ENCODE measurements at places on chromosomes 2 and 18.

DNA sequence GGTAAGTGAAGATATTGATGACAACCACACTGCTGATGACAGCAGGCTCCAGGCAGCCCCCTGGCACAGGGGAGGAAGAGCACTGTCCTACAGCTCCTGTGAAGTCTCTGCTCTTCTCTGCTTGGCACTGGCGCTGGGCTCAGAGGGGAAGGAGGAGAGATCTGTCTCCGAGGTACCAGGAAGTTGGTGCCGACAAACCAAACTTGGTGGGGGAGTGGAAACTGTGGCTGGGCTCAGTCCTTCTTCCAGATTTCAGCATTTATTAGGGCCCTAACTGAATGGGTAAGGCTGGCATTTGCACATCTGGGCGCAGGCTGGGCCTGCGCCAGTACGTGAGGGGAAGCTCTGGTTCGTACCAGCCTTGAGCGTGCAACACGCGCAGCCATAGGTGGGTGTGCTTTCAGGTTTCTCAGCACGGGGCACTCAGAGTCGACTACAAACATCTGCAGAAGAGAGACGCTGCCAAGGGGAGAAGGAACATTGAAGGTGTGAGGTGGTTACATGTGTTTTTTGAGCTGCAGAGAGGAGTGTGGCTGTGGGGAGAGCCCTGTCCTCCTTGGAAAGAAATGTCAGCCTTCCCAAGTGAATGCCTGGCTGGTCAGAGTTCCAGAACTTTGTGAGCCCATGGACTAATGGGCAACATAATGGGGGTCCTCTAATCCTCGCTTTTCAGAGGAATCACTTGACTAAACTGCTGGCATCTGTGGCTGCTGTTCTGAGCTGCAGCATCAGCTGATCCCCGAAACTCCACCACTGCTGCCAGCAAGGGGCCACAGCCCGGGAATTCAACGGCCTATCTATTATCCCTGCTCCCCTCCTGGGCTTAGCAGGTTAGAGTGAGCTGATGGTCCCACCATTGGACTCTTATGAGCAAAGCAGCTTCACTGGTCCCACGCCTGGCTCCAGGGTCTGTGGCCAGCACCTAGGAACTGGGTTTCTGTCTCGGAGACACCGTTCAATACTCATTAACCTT, 55.2 kb upstream of the SEMA4C start:
- no peak for DNase-seq

GRCh38 chr2:11744631-11745394, 1.6 kb upstream of the LPIN1 start:
- peak; percentile 75 for DNase-seq

DNA sequence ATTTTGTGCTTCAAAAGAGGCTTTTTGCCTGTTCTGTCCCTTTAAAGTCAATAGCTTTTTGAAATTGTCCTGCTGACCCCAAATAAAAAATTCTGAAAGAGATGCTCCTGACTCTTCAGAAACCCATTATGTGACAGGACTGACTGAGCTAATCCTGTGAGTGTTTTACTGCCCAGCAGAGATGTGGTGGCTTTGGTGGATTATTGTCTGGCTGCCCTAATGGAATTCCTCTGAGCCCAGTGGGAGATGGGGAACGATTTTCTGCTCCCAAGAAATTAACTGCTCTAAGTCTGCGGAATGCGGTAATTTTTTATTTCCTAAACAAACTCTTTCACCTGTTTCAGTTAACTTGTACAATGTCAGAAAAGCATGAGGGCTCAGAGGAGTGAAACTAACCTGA, 258.2 kb downstream of the IKZF2 start:
- DNase-seq: no peak

- peak; percentile 91 for DNase-seq
These were observed 256.3 kb upstream of the LINC00305 start for GRCh38 chr18:64405161-64405560.

DNA sequence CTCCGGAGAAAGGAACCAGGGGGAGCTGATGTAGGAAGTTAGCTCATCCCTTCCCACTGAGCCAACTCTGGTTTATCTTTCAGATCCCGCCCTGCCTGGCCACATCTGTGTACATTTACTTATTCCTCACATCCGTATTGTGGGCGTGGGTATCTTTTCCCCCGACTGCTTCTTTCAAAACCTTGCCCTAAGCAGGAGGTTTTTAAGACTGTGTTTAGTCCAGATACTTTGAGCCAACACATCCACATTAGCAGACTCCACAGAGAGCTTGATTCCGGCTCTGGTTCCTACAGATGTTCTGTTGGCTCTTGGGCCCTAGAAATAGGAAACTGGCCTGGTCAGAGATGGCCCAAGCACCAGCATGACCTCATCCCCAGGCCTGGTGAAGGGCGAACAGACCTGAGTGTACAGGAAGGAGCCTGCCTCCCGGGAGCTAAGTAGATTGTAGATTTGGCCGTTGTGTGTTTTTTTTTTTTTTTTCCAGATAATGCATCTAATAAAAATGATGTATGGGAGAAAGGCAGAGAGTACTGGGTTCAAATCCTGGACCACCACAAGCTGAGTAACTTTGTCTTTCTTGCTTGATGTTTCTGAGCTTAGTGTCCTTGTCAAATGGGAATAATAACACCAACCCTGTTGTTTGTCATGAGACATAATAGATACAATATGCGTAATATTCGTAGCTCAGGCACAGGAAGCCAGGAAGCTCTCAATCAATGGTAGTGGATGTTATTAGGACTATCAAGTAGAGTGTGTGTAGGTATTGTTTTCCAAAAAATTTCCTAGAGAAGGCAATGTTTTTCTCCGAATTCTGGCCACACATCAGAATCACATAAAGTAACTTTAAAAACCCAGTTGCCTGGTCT, 92.3 kb downstream of the PRKCE start:
- peak; percentile 65 for DNase-seq

DNA sequence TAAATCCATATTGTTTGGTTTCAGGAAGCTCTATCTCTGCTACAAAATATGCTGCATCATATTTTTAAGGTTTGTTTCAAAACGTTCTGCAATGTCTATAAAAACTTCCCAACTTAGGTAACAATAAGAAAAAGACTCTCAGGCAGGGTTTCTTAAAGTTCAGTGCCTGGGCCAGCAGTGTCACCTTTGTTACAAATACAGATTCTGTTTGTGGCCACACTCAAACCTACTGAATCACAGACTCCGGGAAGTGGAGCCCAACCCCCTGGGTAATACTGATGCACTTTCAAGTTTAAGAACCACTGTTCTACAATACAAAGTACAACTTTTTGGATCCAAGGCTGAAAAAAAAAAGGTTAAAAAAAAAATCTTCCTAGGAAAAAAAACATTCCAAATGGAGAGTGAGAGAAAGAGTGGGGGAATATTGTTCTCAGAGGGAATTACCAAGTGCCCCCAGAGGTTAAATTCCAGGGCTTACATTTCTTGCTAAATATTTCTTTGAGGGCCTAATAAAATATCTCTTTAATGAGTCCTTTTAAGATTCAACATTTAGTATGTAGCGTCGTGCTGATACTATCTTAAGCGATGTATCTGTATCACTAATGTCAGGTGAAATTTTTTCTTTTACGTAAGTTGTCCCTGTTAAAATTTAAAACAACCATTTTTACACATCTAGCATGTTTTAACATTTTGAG, 476.7 kb downstream of the TXNL1 start:
- no peak for DNase-seq

- no peak for DNase-seq
These were observed 1024.1 kb downstream of the TMEM182 start for GRCh38 chr2:103785956-103786355.

- no peak for DNase-seq
These were observed 194.2 kb upstream of the MEX3C start for GRCh38 chr18:51391731-51392130.

GRCh38 chr18:63892566-63892965, 5.1 kb downstream of the SERPINB2 start:
- DNase-seq: no peak

DNA sequence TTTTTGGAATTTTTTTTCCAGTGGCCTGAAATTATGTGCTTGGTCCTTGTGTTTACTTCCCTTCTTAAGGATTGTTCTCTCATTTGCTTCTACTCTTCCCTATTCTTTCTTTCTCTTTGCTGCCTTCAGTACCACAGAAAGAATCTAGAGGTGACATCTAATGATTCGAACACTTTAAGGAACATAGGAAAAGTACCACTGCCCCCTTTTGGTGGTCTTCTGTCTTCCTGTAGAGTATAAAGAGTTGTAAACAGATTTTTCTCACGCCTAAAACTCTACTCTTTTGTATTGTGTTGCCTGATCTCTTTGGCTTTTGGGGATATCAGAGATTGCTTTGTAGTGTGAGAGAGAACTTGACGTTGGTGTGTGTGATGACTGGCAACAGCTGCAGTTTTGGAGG, 7.0 kb upstream of the SCTR start:
- peak; percentile 28 for DNase-seq

DNA sequence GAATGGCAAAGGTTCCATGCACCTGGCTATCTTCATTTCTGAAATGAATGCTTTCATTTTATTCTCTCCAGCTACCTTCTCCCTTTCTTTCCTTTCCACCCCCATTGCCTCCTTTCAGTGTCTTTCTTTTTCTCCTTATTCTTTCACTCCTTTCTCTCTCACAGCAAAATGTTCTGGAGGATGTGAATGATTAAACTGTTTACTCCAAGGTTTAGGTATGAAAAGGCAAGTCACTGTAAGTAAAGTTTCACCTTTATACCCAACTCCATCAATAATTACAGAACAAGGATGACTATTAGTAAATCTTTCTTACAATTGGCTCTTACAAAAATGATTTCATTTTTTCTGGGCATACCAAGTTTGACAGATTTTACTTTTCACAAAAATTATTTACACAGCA, 4.3 kb downstream of the PAX8 start:
- DNase-seq: no peak

DNA sequence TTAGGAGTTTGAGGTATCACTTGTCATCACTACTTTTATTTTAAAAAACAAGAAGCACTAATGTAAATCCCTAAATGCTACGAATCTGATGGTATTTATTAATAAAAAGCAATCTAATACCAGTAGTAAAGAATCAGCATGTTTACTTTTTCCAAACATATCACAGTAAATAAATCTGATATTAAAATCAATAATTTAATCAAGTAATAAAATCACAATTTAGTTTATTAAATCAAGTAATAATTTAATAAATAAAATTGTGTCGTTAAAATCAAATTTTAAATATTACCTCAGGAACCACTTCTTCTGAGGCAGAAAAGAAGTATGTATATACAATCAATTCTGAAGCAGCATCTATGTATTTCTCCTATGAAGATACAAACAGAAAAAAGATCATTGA, 18.0 kb downstream of the TMX3 start:
- DNase-seq: no peak

DNA sequence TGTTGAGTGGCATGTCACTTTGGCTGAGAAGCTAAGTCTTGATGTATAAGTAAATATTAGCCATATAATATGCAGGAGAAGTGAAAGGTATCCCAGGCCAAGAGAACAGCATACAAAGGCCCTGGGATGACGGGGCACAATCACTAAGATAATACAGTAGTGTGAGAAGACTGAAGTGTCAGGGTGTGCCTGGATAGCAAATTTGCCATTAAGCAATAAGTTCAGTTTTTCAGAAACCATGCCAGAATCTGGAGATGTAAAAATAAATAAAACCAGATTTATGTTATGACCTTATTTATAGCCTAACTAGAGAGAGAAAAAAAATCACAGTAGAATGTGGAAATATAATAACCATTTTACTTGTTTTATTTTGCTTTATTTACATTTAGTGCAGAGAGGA, 1858.7 kb upstream of the CELF4 start:
- no peak for DNase-seq

DNA sequence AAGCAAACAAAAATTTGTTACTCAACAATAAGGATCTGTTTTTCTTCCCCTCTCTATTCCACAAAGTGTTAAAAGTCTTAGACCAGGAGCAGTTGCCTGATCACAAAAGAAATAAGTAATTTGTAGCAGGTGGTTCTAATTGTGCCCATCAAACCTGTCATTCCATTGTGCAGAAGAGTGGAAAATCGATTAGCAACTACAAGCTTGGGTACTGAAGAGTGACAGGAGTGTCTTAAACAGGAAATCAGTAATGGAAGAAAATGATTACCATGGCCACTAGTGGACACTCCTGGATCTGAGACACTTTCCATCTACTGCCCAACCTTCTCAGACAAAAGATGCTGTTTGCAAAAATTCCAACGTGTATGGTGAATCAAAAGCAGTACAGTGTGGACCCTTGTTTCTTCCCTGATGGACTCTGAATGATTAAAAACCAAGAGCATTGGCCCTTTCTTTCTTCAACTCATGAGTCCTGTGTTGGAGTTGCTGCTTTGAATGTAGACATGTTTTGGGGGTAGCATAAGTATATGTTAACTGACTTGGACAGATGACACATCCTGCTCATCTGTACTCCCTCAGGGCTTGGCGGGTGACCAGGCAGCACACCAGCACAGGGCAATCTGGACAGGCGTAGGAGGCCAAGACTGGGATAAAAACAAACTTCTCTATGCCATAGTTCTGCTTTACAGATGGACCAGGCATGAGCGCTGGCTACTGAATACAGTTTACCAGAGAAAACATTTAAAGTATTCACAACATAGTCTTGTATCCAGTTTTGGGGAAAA, 51.9 kb downstream of the PLA2R1 start:
- DNase-seq: no peak

DNA sequence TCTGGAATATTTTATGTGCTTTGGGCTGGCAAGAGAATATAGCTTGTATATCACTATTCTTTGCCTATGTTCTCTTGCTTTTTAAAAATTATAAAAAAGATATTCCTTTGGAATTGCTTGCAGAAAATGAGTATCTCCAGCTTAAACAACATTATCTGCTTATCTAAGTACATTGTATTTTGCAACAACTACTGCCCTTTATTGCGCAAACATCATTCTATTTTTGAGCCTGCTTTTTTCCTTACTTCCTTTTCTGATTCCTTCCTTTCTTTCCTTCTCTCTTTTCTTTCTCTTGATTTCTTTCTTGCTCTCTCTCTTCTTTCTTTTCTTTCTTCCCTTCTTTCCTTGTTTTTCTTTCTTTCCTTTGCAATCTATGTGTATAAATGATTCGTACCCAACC, 74.0 kb downstream of the UNC80 start:
- DNase-seq: peak; percentile 0

- no peak for DNase-seq
These were observed 1.1 kb downstream of the IL1F10 start for GRCh38 chr2:113068706-113069485.

GRCh38 chr2:3666613-3666975, 8.6 kb downstream of the ALLC start:
- no peak for DNase-seq

GRCh38 chr2:160489111-160489510, 4.5 kb downstream of the RBMS1 start:
- DNase-seq: no peak

- no peak for DNase-seq
These were observed 19.9 kb upstream of the BCL2L11 start for GRCh38 chr2:111100765-111101162.

DNA sequence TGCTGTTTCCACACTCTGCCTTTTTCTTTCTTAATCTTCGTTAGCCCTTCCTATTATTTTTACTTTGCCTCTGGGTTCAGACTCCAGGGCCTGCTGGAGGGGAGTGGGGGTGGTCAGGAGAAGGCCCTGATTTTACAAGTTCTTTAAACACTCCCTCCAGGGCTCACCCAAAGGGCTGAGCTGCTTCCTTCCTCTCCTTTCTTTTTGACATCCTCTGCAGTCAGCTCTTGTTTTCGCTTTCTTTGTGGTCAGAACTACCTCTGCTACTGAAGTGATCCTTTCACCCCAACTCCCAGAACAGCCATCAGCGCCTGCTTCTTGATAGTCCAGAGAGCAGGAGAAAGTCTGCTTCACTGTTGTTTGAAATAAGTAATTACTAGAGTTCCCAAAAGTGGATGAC, 925.7 kb downstream of the EPHA4 start:
- no peak for DNase-seq
